Amniotic stem cell (primary cell): ENCODE measurements at places on chromosomes 2 and 18.

- DNase-seq, result no peak
Measured at GRCh38 chr2:127187081-127187775, 32.9 kb downstream of the CYP27C1 start.

DNA sequence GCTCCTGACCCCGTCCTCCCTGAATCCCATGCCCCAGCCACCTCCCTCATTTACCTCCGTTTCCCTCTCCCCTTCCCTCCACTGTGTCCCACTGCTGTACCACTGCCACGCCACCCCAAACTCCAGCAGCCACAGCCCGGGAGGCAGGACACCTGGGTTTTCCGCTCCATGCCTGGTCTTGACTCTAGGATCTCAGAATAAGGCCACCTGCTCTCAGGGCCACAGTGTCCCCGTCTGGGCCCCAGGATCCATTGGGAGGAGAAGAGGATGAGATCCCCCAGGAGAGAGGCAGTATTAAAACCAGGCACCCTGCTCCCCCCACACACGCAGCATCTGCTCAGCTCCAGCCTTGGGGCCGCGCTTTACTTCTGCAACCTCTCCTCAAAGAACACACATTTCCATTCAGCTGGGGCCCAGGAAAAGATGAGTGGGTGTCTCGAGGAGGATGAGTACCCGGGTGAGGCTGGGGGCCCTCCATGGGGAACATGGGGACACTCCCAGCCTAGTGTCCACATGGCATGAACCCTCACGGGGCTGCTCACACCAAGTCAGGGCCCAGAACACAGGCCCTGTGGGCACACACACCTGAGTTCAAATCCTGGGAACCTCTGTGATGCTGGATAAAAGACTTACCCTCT, 32.8 kb upstream of the TNS1 start:
- no peak for DNase-seq

- no peak for DNase-seq
Measured at GRCh38 chr2:80007777-80008503, 296.6 kb downstream of the LRRTM1 start.

DNA sequence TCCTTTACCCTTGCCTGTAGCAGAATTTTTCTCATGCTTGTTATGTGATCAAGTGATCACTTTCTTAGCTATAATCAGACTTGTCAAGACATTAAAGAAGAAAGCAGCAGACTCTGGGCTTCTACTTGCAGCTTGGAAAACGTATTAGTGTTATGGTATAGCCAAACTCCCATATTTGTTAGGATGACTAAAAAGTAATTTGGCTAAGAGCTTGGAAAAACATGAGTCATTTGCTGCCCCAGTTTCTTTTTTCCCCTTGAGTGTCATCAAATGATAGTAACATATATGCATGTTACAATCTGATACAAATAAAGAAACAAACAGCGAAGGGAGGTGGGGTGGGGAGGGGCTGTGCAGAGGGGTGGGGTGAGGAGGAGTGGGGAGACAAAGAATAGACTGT, 155.5 kb downstream of the IKZF2 start:
- DNase-seq, result peak; percentile 17

DNA sequence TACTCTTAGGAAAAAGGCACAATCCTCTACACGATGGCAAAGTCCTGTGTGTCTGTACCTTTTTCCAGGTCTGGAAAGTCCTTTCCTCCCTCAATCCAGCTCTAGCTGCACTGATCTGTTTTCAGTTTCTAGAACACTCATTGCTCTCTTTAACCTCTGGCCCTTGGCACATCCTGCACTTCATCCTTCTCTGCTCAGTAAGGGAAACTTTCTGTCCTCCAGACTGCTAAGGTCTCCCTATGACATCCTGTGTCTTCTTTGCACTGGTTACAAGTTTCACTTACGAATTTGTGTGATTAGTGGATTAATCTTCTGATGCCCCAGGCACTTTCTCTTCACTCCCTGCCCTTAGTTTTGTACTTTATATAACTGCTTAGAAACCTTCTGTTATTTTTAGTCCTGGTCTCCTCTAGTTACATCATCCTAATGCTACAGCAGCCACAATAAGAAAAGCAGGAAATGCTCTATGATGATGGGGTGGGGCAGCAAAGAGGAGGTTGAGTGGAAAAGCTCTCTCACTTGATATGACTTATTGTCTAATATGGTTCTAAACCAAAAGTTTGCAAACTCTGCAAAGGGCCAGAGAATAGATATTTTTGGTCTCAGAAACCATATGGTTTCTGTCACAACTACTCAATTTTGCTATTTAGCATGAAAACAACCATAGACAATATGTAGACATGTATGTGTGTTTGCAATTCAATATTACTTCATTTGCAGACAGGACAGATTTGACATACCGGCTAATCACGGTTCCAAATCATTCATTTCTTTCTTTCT, 568.2 kb downstream of the THSD7B start:
- no peak for DNase-seq

- no peak for DNase-seq
Measured at GRCh38 chr2:161825429-161825828, 201.2 kb downstream of the SLC4A10 start.
